ENCODE measurements at places on chromosomes 11 and 22. TPM values are rescaled to one million over a fixed set of nuclear protein-coding genes. Genes with fewer than 3 reads are reported as not detected.

Gene TRIM49
- not detected for total RNA-seq

Gene NCAM1
- 102 TPM for total RNA-seq

Gene SLC43A3
- total RNA-seq: 20.7 TPM

Gene RIC3
- total RNA-seq: 11.2 TPM

Gene CNIH2
- 1.6 TPM for total RNA-seq

Gene ZBTB44
- 81.2 TPM for total RNA-seq

Gene HBG1
- 65.3 TPM for total RNA-seq

All from metanephros (tissue), 2 donors.